ENCODE measurements at places on chromosomes 13 and 19. TPM values are rescaled to one million over a fixed set of nuclear protein-coding genes. Genes with fewer than 3 reads are reported as not detected.

Gene CEACAM6
- total RNA-seq: not detected

Gene TMEM255B
- total RNA-seq: 0.53 TPM

Gene TRPM4
- total RNA-seq: 18.5 TPM

Gene SYCN
- total RNA-seq: not detected

Gene SIN3B
- total RNA-seq: 15.6 TPM

Gene COX7A1
- 5.5 TPM for total RNA-seq

Gene IGFL1
- not detected for total RNA-seq

Gene FFAR3
- not detected for total RNA-seq

Gene NLRP11
- not detected for total RNA-seq

Gene GRIK5
- total RNA-seq: not detected

Gene ZNF534
- not detected for total RNA-seq

Gene ELOF1
- total RNA-seq: 46.3 TPM

Gene OR4F17
- total RNA-seq: not detected

Gene HS6ST3
- not detected for total RNA-seq

Gene ZNF540
- total RNA-seq: not detected

Gene RDH8
- total RNA-seq: not detected

Gene CGB8
- not detected for total RNA-seq

Gene ACP7
- total RNA-seq: not detected

Gene NOSIP
- total RNA-seq: 83.6 TPM

Gene OR7A5
- not detected for total RNA-seq

Gene PEX11G
- total RNA-seq: 3.9 TPM

Gene CRB3
- not detected for total RNA-seq

Measured in myometrial cell (primary cell).